CD4-positive, alpha-beta T cell treated with Interleukin-4 for 4 hours (primary cell): ENCODE measurements at places on chromosomes 7 and 10.

- DNase-seq, result no peak
Measured at GRCh38 chr7:147639037-147639436, 951.5 kb upstream of the C7orf33 start.

- no peak for DNase-seq
Measured at GRCh38 chr7:144777005-144777839, 58.6 kb downstream of the TPK1 start.

DNA sequence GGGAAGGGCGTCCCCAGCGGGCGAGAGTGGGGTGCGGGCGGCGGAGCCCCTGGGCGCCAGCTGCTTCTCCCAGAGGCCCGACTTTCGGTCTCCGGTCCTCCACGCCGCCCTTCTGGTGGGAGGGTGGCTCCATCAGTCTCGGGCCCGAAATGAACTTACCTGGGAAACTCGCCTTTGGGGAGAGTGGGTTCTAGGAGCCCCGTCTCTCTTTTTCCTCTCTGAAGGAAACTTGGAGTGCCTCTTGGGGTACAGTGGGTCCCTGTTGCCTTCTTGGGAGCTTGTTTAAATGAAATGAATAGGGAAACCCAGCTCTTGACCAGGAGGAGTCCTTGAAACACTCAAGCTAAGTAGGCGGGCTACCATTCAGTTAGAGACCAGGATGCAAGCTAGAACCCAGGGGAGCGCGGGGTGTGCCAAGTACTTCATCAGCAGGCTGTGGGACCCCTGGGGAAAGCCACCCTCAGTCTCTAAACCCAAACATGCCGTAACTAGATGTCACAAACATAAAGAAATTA is 1.3 kb downstream of the SLC26A4 start:
- no peak for DNase-seq

DNA sequence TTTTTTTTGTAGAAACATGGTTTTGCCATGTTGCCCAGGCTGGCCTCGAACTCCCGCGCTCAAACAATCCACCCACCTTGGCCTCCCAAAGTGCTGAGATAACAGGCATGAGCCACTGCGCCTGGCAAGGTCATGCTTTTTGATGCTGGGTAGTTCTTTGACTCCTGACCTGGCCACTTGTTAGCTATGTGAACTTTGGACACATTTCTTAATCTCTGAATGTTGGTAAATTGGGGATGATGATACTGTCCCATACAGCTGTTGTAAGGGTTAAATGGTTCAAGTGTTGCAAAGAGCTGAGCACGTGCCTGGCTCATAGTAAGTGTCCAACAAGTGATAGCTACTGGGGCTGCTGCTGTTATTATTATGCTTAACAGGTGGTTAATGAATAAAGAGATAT is 2.3 kb downstream of the ZNHIT1 start:
- DNase-seq, result no peak

DNA sequence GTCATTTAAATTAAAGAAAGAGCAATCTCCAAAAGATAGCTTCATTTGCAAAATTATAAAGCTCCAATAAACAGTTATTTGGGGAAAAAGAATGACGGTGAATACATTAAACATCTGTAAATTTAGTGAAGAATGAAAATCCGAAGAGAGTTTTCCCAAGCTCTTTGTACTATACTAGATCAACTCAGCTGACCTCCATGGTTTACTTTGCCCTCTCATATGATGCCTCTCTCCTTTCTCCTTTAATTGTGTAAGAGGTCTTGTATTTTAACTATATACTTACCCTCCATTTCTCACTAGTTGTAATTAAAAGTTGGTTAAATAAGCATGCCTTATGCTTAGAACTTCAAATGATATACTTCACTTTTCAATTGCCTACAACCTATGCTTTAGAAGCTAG is 125.8 kb downstream of the CACNA2D1 start:
- no peak for DNase-seq
